Activated naive CD4-positive, alpha-beta T cell treated with anti-CD3 and anti-CD28 coated beads, Interleukin-2, amount 10 ng/mL, durations not matched to agents 5 hours and 36 hours (primary cell): ENCODE measurements at places on chromosomes 2 and 18. TPM values are rescaled to one million over a fixed set of nuclear protein-coding genes. Genes with fewer than 3 reads are reported as not detected.

MOCOS gene
- total RNA-seq: not detected

EFEMP1 gene
- not detected for total RNA-seq

KCNG3 gene
- 0.07 TPM for total RNA-seq

PRADC1 gene
- total RNA-seq: 12.7 TPM

GALNT3 gene
- total RNA-seq: 8.5 TPM

DNAJC5G gene
- total RNA-seq: not detected

ABCG8 gene
- total RNA-seq: not detected

SYT4 gene
- not detected for total RNA-seq

C2orf92 gene
- total RNA-seq: 8.3 TPM

CFAP65 gene
- not detected for total RNA-seq

ANTXR1 gene
- total RNA-seq: 0.12 TPM

STPG4 gene
- 0.34 TPM for total RNA-seq

PLGLB1 gene
- 5.0 TPM for total RNA-seq

KCNF1 gene
- total RNA-seq: not detected

ADD2 gene
- total RNA-seq: 18.8 TPM

TMEM200C gene
- not detected for total RNA-seq

C2orf76 gene
- 5.0 TPM for total RNA-seq

SERPINB8 gene
- total RNA-seq: 8.2 TPM

GCKR gene
- not detected for total RNA-seq

PJVK gene
- 2.2 TPM for total RNA-seq

COL3A1 gene
- total RNA-seq: not detected

HOXD12 gene
- total RNA-seq: not detected

WDR75 gene
- 54.2 TPM for total RNA-seq

AQP12A gene
- not detected for total RNA-seq

BCL11A gene
- 0.03 TPM for total RNA-seq

FKBP1B gene
- total RNA-seq: 0.43 TPM

GPR17 gene
- not detected for total RNA-seq

PTRHD1 gene
- total RNA-seq: 34.8 TPM
